ENCODE measurements at places on chromosomes 5 and 9.

DNA sequence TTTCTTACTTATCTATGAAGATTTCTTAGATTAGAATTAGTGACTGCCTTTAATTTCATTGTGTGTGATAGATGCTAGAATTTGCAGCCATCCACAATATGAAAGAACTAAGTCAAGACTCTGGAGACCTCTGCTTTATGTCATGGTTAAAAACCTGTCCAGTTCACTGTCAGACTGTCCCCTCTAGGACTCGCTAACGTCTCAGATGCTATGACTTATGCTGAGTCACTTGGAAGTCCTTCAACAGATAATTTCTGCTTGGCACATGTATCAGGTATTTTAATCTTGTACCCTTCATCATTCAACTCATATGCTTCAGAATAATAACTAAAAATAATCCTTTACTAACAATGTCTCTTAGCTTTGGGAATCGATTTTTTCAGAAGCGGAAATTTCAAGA, 230.5 kb upstream of the DMAC1 start:
- no peak for DNase-seq

- DNase-seq, result no peak
Observed at GRCh38 chr5:149215478-149216090, 56.1 kb upstream of the AFAP1L1 start.

- DNase-seq, result no peak
Observed at GRCh38 chr9:129081388-129081904, 535 bp downstream of the DOLPP1 start.

DNA sequence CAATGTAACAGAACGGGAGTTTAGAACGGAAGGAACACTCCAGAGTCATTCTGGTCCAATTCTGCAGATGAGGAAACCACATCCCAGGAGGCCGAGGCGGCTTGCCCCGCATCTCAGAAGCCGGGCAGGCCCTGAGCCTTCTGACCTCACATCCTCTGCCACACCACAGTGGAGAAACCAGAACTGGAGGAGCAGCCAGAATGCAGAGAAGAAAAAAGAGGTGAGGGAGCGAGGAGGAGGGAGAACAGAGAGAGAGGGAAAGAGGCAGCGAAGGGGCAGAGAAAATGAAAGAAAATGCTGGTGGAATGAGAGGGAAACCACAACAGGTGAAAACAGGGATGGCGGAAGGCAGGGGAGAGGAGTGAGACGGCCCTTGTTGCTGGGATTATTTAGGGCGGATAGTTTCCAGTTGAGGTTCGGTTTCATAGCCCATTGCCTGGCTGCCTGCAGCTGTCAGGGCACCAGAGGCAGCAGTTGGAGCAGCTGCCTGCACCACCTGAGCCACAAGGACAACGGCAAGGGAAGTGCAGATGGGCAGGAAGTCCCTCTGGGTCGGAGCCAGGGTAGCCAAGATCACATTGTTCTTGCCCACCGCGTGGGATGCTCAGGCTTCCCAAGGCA, at the start of gene HMHB1:
Gene HMHB1 (plus strand): TSS at position 77 of the 621 bp plus-strand sequence.
- no peak for DNase-seq

DNA sequence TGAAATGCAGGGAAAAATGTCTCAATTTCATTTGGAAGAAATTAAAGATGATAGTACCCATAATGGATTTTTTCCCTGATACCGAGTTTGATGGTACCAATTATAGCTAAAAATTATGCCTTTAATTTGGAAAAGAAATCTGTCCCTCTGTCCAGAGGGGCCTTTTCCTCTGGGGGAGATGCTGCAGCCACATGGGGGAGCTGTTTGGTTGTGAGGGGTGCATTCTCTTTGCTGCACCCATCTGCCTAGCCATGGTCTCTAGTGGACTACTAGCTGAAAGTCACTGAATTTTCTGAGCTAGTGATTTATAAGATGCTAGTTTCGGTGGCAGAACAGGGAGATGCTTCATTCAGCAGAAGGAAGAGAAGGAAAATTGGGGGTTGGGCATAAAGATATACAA, 9.6 kb downstream of the SEC61B start:
- no peak for DNase-seq

DNA sequence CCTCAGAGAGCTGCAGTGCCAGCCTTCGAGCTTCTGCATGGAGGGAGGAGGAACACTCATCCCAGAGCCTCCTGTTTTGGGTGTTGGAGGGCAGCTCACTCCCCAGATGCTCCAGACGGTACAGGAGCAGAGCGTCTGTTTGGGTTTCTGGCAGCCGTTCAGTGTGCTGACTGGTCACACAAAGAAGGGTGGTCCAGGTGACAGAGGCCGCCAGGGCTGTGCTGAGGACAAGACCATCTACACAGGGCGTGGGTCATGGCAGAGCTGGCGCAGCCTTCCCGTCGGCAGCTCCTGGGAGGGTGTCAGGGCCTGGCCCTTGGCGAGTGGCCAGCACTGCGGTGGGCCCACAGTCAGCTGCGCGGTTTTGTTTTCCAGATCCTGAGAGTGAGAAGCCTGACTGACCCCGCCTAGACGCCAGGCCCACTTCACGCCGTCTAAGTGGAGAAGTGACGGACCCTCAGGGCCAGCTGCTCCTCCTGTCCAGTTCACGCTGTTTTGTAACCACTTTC, 131.4 kb upstream of the FAM120A start:
- DNase-seq, result no peak

DNA sequence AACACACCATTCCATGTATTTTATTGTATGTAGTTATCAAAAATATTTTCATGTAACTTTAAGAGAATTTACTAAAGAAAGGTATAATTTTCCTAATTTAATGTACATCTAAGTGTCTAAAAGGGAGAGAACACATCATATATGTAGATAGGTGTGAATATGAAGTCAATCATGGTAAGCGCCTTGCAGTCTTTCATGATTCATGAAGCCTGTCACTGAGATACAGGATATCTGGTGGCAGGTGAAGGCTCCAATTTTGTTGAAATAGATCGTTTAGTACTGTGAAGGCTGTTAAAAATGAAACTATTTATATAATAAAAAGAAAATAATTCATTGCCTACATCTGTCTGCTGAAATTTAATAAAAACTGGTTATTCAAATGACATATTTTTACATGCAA, 15.5 kb upstream of the RGMB start:
- no peak for DNase-seq

GRCh38 chr5:61207884-61208283, 45.6 kb upstream of the SMIM15 start:
- no peak for DNase-seq

- no peak for DNase-seq
Observed at GRCh38 chr5:59553992-59554391, 339.5 kb downstream of the PDE4D start.

DNA sequence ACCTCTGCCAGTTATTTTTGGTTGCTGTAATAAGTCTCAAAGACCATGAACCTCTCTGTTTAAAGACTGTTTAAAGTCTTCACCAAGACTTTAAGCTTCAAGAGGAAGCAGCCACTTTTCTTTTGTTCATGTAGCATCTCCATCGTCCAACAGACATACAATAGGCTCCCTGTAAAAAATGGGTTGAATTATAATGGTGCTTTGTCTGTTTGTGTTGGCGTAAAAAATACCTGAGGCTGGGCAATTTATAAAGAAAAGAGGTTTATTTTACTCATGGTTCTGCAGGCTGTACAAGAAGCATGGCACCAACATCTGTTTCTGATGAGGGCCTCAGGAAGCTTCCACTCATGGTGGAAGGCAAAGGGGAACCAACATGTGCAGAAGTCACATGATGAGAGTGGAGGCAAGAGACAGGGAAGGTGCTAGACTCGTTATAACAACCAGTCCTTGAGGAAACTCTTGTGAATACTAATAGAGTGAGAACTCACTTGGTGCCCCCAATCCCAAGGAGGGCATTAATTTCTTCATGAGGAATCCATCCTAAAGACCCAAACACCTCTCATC, 126.3 kb upstream of the RPS23 start:
- DNase-seq, result no peak

DNA sequence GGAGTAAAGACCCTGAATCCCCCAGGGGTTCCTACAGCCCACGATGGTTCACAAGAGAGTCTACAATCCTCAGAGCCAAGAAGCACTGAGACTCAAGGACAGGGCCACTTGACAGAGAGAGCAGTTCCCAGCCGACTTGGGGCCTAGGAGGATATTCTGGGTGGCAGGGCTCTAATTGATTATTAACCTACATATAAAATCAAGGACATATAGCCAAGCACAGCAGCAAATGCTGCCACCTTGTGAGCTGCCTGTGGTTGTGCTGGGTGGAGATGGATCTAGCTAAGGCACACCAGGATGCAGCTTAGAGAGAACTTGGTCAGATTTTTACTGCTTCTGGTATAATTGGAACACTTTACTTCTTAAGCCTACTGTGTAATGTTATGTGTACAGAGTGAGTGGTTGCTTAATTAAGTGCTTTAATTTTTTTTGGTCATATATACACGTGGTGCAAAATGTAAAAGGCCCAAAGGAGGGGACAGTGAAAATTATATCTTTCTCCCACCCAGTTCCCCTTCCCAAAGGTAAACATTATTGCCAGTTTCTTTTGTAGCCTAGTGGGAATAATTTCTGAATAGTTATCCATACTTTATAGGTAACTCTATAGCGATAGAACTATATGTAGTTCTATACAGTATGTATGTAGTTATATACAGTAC, 78.8 kb downstream of the F2RL2 start:
- DNase-seq, result peak; percentile 30

DNA sequence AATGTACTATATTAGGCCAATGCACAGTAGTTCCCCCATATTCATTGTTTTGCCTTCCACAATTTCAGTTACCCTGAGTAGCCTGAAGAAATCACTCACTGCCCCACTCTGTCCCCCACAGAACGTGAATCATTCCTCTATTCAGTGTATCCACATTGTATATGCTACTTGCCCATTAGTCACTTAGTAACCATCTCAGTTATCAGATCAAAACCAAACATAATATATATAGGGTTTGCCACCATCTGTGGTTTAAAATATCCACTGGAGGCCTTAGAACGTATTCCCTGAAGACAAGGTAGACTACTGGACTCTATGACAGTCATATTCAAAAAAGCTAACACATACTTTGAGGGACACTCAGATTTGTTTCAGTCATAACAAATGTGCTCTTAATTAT, 465.7 kb upstream of the RGMB start:
- no peak for DNase-seq

GRCh38 chr9:104993291-104993963, 65.5 kb upstream of the ABCA1 start:
- DNase-seq, result peak; percentile 32

DNA sequence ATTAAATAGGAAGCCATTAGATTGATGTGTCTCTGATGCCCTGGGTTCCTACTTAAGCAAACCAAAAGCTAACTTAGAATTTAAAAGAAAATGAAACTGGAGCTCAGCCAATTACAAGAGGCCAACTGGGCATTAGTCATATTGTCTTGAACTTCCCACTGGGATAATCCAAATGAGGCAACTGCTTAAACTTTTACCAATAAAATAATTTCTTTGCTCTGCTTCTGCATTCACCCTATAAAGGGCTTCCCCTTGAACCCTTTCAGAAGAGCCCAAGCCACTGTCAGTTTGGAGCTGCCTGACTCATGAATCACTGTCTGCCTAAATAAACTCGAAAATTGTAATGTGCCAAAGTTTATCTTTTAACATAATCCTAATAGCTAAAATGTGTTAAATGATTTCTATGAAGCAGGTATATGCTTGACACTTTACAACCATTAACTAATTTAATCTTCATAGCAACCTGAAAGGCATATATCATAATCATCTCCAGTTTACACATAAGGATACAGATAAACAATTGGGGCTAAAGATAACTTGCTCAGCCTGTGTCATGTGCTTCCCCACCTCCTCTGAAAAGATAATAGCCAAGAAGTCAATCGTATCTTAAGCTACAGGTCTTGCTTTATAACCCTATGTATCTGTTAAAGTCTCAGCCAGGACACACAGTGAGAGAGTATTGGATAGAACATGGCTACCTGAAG, 11.5 kb downstream of the GPR150 start:
- DNase-seq, result no peak

- DNase-seq, result no peak
Observed at GRCh38 chr9:18608371-18608770, 134.4 kb downstream of the ADAMTSL1 start.

- no peak for DNase-seq
Observed at GRCh38 chr5:16483361-16483760, 17.8 kb upstream of the ZNF622 start.

GRCh38 chr5:167903243-167903642, 388.2 kb upstream of the WWC1 start:
- no peak for DNase-seq

DNA sequence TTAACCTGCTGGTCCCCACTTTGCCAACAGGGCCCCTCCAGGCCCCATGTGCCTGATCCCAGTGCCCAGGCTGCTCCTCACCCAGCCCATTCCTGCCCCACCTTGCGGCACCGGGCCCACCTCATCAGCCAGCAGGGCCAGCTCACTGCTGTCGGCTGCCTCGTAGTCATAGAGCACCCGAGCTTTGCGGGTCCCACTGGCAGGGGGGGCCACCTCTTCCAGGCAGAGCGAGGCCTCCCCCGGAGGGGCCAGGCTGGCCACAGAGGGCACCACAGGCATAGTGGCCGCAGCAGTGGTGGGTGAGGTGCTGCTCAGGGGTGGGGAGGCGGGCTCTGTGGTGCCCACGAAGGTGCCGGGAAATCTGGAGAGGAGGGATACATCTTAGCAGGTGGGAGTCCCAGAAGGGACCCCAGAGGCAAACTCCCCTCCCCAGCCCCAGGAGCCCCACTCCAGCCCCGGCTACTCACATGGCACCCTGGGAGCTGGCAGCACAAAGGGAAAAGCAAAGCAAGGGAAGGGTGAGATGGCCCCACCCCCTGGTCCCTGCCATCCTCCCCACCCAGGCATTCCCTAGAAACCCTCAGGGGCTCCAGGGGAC, 19.0 kb downstream of the SH3GLB2 start:
- DNase-seq, result no peak

DNA sequence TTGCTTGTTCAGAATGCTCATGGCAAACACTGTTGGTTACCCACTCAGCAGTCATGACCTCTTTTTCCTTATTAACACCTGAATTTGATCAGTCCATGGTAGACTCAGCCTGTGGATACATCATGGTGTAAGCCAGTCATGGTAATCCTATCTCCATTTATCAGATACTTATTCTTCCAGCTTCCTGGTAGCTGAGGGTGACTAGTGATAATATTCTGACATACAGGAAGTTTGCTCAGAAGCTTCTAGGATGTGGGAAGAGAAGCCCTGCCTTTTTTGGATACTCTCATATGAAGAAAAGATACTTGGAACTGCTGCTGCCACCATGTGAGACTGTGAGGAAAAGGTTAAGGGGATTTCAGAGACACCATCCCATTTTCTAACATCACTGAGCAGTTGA, 7.3 kb downstream of the GDA start:
- DNase-seq, result no peak

DNA sequence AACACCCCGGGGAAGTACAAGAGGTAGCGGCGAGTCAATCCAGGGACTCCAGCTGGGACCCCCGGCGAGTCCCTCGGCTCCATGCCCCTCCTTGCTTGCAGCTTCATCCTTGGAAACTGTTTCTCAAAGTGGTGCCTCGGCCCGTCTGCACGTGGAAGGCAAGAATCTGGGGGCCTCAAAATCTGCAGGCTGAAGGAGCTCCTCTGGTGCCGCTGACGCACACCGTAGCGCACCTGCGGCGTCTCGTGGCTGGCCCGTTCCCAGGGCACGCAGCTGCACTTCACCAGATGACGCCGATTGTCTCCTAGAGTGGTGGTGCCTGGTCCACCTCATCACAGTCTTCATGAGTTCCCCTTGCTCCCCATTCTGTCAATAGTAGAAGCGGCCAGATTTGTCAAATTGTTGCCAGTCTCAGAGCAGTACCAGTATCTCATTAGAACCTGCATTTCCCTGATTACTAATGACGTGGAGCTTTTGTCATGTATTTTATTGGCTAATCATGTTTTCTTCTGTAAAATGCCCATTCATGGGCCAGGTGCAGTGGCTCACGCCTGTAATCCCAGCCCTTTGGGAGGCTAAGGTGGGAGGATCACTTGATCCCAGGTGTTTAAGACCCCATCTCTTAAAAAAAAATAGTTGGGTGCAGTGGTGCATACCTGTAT, 38.6 kb downstream of the GTF3C4 start:
- DNase-seq, result no peak

Measured in stimulated activated naive CD4-positive, alpha-beta T cell (primary cell).